ENCODE measurements at places on chromosomes 7 and 10.

DNA sequence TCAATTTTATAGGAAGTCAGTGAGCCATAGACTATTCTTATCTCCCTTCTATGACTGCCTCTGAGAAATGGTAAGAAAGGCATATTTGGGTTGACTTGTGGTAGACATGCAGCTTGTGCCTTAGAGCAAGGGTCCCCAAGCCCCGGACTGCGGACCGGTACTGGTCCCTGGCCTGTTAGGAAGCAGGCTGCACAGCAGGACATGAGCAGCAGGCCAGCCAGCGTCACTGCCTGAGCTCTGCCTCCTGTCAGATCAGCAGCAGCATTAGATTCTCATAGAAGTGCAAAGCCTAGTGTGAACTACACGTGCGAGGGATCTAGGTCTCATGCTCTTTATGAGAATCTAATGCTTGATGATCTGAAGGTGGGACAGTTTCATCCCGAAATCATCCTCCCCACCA is 180.6 kb downstream of the SND1 start:
- no peak for DNase-seq

- DNase-seq: no peak
Observed at GRCh38 chr10:61882621-61883370, 18.7 kb upstream of the ARID5B start.

DNA sequence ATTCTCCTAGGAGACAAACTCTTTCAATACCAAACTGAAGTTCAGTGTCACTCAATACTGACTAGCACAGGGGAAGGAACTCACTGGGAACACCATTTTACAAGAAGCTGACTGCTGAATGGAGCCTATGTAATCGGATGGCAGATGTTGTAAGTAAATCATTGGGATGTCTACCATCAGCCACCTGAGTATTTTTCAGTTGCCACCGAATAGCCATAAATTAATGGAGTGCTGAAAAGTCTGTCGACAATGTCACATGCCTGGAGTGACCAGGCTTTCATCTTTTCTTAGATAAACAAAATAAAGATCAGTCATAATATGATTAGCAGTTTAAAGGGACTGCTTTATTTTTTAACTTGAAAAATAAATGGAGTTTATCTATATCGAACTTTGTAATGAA is 145.9 kb upstream of the SEMA3E start:
- DNase-seq: no peak

DNA sequence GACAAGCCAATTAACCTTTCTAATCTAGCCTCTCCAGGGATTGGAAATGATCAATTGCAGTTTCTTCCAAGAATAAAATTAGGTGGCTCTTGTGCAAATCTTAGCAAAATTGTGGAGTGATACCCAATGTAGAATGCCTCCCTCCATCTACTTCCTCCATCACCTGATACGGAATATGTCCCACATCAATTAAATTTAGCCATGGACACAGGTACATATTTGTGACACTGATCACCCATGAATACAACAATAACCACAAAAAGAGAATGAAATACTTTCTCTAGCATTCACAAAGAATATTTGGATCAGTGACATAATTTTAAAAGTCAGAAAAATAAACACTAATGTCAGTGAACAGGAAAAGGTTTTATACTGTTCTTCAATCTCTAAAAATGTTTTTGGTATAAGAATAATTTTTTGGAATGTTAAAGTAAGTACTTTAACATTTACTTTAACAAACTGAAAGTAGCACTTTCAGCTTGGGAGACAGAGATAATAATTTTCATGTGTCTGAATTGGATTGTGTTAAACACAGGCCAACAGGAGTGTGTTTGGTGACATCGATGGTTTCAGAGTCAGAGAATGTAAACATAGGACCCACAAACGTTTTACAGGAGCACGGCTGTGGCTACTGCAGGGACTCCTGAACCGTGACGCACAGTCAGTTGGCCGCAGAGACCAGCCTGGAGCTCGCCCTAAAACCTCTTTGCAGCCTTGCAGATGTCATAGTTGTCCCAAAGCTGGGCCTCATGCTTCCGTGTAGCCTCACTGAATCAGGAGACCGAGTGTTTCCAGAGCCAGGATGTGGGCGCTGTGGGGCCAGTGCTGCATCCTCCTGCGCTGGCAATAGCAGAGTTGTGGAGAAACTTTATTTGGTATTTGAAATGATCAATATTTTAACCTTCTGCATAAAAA is 7.2 kb downstream of the RBM20 start:
- DNase-seq: no peak

DNA sequence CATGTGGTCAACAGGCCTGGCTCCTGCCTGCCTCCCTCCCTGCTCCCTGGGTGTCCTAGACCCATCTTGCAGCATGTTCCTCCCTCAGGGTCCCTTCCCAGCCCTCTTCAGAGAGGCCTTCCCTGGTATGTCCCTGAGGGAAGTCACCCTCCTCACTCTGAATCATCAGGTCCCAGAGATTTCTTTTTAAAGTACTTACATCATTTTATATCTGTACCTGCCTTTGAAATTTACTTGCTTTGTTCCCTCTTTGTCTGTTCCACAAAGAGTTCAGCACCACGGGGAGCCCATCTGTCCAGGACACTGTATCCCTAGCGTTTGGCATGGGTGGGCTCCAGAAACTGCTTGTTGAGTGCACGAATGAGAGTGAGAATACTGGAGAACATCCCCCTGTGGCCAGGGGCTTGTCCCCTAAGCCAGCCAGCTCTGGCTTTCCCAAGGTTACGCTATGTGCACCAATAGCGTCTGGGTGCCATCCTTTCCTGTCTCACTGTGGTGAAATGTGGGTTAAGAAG is 50.6 kb upstream of the IGFBP3 start:
- no peak for DNase-seq

GRCh38 chr7:84981055-84981976 is 205.5 kb downstream of the SEMA3D start:
- DNase-seq: no peak

DNA sequence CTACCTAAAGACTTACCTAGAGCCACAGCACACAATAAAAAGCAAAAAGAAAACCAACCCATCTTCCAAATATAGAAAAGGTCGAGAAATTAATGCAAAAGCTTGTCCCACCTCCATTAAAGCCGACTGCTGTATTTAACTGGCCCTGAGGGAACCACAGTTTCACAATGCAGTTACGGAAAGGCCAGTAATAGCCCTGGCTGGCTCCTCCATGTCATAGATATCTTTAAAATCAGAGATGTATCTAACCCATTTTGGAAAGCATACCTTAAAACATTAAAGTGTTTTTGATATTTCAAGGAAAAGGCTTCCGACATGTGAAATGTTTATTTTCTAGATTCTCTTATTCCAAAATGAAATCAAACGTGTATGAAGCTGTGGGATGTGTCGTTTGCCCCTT is 23.0 kb downstream of the HDAC9 start:
- DNase-seq: no peak

All from stimulated activated naive CD4-positive, alpha-beta T cell (primary cell).